Lung (tissue), 17 donors: ENCODE measurements at places on chromosomes 2 and 18. TPM values are rescaled to one million over a fixed set of nuclear protein-coding genes. Genes with fewer than 3 reads are reported as not detected.

The STK36 gene
- 70.6 TPM for total RNA-seq

DNA sequence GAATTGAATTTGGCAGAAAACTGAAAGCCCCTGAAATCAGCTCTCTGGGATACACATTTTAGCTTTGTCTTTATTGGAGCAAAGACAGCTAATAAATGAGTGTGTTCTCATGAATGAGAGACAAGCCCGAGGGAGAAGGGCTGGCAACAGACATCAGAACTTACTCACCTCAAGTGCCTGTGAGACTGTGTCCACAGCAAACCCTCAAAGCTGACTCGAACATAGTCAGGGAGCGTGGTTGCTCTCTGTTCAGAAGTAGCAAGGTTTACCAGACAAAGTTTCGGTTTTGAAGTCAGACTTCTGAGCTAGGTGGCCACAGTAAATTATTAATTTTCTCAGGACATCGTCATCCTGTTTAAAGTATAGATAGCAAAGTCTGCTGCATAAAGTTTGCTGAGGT is 207.9 kb downstream of the CMPK2 start:
- H3K36me3 ChIP-seq = no peaks in the 10 kb centered on the region
- peak; percentile 20 for DNase-seq
- H3K27me3 ChIP-seq = no peaks in the 10 kb centered on the region
- H3K27ac ChIP-seq = no peak overlapping the region
- H3K4me3 ChIP-seq = no peak overlapping the region

GRCh38 chr2:45626387-45627221 is 15.5 kb upstream of the SRBD1 start:
- H3K4me1 ChIP-seq = no peaks in the 10 kb centered on the region
- no peaks in the 10 kb centered on the region for H3K36me3 ChIP-seq
- DNase-seq = no peak
- no peaks in the 10 kb centered on the region for H3K27me3 ChIP-seq
- no peak overlapping the region for H3K4me3 ChIP-seq

DNA sequence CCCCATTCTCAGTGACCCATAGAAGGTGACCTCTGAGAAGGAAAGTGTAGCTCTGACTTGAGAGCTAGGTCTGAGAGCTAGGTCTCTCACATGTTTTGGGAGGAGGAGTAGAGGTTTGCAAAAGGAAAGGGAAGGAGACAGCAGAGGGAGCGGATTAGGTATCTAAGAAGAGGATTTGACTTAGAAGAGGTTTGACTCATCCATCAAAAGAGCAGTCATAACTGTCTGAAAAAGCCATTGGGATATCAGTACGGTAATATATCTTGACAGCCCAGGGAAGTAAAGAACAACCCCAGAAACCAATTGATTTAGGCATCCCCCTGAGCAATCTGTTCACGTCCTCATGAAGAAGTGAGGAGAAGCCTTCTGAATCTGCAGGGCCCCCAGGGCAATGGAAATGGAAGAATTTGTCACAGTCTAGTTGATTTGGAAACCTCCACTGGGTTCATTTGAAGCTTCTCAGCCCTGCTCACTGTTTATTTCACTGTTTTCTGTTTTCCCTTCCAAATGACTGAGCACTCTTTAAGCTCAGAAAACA is 19.3 kb downstream of the OXER1 start:
- no peaks in the 10 kb centered on the region for H3K27me3 ChIP-seq
- no peaks in the 10 kb centered on the region for H3K4me1 ChIP-seq
- H3K27ac ChIP-seq = no peak overlapping the region
- DNase-seq = no peak
- no peak overlapping the region for H3K4me3 ChIP-seq

The ANKRD53 gene
- total RNA-seq = 2.5 TPM

The KCNE4 gene
- 1.2 TPM for total RNA-seq

DNA sequence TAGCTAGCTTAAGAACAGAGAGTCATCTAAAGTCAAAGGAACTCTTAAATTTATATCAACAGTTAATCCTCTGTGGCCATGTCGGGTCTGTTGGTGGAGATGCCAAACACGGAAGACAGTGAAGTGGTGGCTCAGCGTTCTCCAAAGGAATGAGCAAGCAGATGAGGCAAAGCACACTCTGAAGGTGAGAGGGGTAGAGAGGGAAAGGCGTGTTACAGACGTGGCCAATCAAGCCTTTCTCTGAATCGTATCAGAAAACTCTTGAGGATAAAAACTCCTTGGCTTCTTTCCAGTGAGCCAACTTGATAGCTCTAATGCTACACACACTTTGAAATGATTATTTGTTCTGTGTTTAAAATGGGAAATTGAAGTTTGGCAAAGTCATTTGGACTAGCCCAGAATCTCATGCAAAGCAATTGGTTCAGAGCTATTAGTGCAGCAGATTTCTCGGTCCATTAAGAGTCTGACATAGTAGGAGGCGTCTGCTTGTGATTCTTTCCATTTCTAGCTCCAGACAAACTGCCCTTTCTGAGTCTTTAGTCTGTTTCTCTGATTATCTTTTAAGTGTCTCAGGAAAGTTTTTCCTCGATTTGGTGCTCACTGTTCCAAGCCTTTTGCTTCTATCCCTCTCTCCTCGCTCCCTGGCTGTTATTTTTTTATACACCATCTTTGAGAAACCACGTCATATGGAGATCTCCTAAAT is 57.5 kb upstream of the CPO start:
- DNase-seq = no peak
- no peaks in the 10 kb centered on the region for H3K27me3 ChIP-seq
- no peak overlapping the region for H3K27ac ChIP-seq
- no peaks in the 10 kb centered on the region for H3K36me3 ChIP-seq
- H3K4me1 ChIP-seq = no peaks in the 10 kb centered on the region

DNA sequence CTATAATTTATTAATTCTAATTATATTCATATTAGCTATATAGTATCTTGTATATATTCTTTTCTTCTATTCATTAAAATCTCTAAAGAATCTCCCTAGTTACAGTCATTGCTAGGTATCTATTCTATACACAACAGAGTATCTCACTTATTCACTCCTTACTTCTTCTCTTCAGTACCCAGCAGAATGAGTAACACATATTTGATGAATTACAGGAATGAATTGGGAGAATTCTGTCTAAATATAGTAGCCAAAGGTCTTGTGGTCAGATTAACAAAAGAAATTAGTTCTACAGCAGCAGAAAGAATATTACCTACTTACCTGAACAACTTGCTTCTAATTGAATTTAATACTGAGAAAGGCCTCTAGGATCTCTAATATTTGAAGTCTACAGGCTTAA is 758.0 kb upstream of the ZEB2 start:
- no peak overlapping the region for H3K27ac ChIP-seq
- H3K27me3 ChIP-seq = no peaks in the 10 kb centered on the region
- no peaks in the 10 kb centered on the region for H3K4me1 ChIP-seq
- no peak for DNase-seq
- H3K36me3 ChIP-seq = no peaks in the 10 kb centered on the region
- H3K4me3 ChIP-seq = no peak overlapping the region

The OTOS gene
- not detected for total RNA-seq

DNA sequence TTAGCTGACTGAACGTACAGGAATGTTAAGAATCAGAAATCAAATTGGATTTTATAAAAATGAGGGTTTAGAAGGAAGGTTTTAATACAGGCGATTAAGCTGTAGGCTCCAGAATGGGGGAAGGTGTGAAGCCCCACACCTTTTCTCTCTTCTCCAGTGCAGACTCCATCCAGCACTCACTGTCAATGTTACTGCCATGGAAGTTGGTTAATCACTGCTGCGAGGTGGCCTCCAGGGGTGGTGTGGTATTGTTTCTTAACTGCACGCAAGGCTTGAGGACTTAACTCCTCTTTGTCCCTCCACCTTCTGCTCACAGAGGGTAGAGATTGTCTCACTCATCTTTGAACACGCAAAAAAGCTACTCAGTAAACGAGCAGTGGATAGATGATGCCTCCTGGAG is 26.9 kb upstream of the YWHAQ start:
- no peak overlapping the region for H3K4me3 ChIP-seq
- H3K36me3 ChIP-seq = no peaks in the 10 kb centered on the region
- H3K27me3 ChIP-seq = no peaks in the 10 kb centered on the region
- H3K27ac ChIP-seq = no peak overlapping the region

The APCDD1 gene
- total RNA-seq = 46.1 TPM

DNA sequence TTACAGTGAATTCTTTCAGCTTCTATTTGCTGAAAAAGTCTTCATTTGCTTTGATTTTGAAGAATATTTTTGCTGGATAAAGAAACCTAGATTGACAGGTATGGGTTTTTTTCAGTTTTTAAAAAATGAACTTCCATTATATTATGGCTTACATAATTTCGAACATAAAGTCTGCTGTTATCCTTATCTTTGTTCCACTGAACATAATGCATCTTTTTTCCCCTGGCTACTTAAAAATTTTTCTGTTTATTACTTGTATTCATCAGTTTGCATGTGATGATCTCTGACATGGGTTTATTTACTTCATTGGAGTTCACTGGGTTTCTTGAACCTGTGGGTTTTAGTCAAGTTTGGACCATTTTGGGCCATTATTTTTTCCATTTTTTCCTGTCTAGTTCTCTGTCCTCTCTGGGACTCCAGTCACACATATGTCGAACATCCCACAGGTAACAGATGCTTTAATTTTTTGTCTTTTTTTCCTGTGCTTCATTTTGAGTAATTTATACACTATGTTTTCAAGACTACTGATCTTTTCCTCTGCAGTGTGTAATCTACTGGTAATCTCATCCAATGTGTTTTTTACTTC is 33.1 kb downstream of the SEC11C start:
- H3K4me1 ChIP-seq = no peaks in the 10 kb centered on the region
- H3K36me3 ChIP-seq = no peaks in the 10 kb centered on the region
- no peak overlapping the region for H3K4me3 ChIP-seq
- H3K27me3 ChIP-seq = peaks cover 2% of the 10 kb centered on the region
- no peak overlapping the region for H3K27ac ChIP-seq
- DNase-seq = no peak

The FAM110C gene
- 3.0 TPM for total RNA-seq

The C2orf74 gene
- 11.5 TPM for total RNA-seq
